ENCODE measurements at places on chromosomes 5 and 9.
A peak's percentile ranks its signal among the peaks of the same experiment; 100 is the strongest.

DNA sequence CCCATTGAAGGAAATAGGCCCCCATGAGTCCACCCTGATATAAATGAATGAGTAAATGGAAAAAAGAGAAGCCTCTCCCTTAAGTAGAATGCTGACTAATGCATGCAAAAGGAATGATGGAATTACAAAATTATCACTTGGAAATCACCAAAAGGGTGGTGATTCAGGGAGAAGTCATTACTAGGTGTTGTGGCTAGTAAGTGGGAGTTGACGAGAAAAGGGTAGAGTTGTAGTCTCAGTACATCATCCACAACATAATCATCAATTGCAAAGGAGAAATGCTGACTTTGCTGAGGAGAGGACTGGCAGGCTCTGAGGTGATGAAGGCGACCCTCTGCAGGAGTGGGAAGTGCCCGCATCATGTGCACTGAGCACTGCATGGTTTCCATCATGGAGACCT is 201.5 kb upstream of the S1PR3 start:
- DNase-seq = no peak

DNA sequence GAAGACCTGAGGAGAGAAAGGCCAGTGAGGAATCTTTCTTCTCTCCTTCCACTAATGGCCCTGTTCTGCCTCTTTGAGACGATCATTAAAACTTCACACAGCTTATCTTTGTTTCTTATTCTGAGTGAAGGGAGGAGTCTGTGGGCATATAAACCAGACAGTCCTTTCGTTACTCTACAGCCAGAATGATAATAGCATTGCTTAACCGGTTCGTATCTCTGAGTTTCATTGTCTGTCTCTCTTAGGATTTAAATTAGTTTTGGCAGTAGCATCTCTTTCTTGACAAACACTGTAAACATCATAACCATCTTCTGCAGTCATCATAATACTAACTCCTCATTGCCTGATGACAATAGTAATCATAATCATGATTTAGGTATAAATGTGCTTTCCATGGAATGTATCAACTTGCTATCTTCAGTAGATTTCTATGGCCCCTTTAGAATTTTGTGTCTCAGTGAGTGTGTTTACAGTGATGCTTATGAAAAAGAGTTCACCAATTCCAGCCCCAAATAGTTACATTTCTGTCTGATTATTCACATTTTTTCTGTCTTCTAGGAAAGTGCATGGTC is 618.8 kb upstream of the KLF4 start:
- no peak for DNase-seq

GRCh38 chr9:130866474-130866965 is 30.1 kb downstream of the QRFP start:
- DNase-seq = peak; percentile 85

DNA sequence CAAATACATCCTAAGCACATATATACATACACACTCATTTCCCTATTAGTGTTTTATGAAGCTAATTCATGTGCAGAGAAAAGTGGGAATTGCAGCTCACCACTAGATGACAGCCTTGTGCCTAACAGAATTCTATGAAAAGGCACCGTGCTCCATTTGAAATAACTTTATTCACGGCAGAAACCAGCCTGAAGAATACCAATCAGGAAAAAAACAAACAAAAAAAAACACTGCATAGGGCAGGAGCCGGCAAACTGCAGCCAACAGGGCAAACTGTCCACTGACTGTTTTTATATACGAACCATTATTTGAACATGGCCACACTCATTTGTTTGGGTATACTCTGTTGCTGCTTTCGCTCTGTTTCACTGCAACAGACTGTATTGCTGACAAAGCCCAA is 33.6 kb downstream of the ERMP1 start:
- DNase-seq = peak; percentile 38

GRCh38 chr5:172350212-172351181 is 66.9 kb upstream of the UBTD2 start:
- no peak for DNase-seq

Data from left kidney (tissue), 8 donors.